Kidney epithelial cell (primary cell): ENCODE measurements at places on chromosomes 5 and 9. TPM values are rescaled to one million over a fixed set of nuclear protein-coding genes. Genes with fewer than 3 reads are reported as not detected.

The CNOT8 gene
- 82.5 and 92.4 TPM in 2 replicates for total RNA-seq

The COL5A1 gene
- 87.7 and 92.6 TPM in 2 replicates for total RNA-seq

The UNC5A gene
- total RNA-seq, result 1.1 and 2.3 TPM in 2 replicates

The PTGDS gene
- 2.0 and 3.8 TPM in 2 replicates for total RNA-seq

The CATSPER3 gene
- 0.13 TPM in 1 of 2 replicates, not detected in the other for total RNA-seq

The COL23A1 gene
- 0.17 and 0.21 TPM in 2 replicates for total RNA-seq

The YTHDC2 gene
- 18.4 and 20.4 TPM in 2 replicates for total RNA-seq

The AIF1L gene
- total RNA-seq, result 50.7 and 58.4 TPM in 2 replicates

The FGF18 gene
- total RNA-seq, result 0.34 TPM in 1 of 2 replicates, not detected in the other

The SPAG8 gene
- not detected in 2 replicates for total RNA-seq

The KIAA0825 gene
- total RNA-seq, result 2.7 and 3.2 TPM in 2 replicates

The EIF4E1B gene
- total RNA-seq, result not detected in 2 replicates

The GRXCR2 gene
- total RNA-seq, result not detected in 2 replicates

The OR1B1 gene
- total RNA-seq, result not detected in 2 replicates

The CER1 gene
- total RNA-seq, result not detected in 2 replicates

The BTNL8 gene
- not detected in 2 replicates for total RNA-seq

The RARS1 gene
- 97.5 and 143 TPM in 2 replicates for total RNA-seq

The BRD9 gene
- total RNA-seq, result 47.3 and 47.9 TPM in 2 replicates

The IL4 gene
- total RNA-seq, result not detected in 2 replicates

The MEGF10 gene
- total RNA-seq, result 0.96 and 1.3 TPM in 2 replicates

The CLIC3 gene
- total RNA-seq, result 0.75 TPM in 1 of 2 replicates, not detected in the other

The ORM1 gene
- not detected in 2 replicates for total RNA-seq

The SAXO1 gene
- under 0.01 TPM in 1 of 2 replicates, not detected in the other for total RNA-seq

The PCDHGA11 gene
- total RNA-seq, result 6.7 and 7.4 TPM in 2 replicates

The SLC22A4 gene
- 1.8 and 2.3 TPM in 2 replicates for total RNA-seq

The PTGER4 gene
- total RNA-seq, result 13.5 and 13.8 TPM in 2 replicates

The PAX5 gene
- total RNA-seq, result not detected in 2 replicates

The NUDT12 gene
- total RNA-seq, result 11.2 and 13.1 TPM in 2 replicates

The OLFML2A gene
- total RNA-seq, result 7.0 and 16.4 TPM in 2 replicates

The AK1 gene
- 44.8 and 56.4 TPM in 2 replicates for total RNA-seq

The LHFPL2 gene
- 33.1 and 39.0 TPM in 2 replicates for total RNA-seq

The FAXDC2 gene
- 0.62 and 2.6 TPM in 2 replicates for total RNA-seq

The ARL14EPL gene
- not detected in 2 replicates for total RNA-seq

The CKMT2 gene
- total RNA-seq, result not detected in 2 replicates

The GFRA3 gene
- 0.08 TPM in 1 of 2 replicates, not detected in the other for total RNA-seq

The ANKRD34B gene
- 1.5 and 2.2 TPM in 2 replicates for total RNA-seq

The GFI1B gene
- total RNA-seq, result not detected in 2 replicates

The PCSK5 gene
- 2.3 and 3.8 TPM in 2 replicates for total RNA-seq

The SMIM33 gene
- not detected in 2 replicates for total RNA-seq
